ENCODE measurements at places on chromosomes 7 and 10. TPM values are rescaled to one million over a fixed set of nuclear protein-coding genes. Genes with fewer than 3 reads are reported as not detected.
A peak's percentile ranks its signal among the peaks of the same experiment; 100 is the strongest.

DNA sequence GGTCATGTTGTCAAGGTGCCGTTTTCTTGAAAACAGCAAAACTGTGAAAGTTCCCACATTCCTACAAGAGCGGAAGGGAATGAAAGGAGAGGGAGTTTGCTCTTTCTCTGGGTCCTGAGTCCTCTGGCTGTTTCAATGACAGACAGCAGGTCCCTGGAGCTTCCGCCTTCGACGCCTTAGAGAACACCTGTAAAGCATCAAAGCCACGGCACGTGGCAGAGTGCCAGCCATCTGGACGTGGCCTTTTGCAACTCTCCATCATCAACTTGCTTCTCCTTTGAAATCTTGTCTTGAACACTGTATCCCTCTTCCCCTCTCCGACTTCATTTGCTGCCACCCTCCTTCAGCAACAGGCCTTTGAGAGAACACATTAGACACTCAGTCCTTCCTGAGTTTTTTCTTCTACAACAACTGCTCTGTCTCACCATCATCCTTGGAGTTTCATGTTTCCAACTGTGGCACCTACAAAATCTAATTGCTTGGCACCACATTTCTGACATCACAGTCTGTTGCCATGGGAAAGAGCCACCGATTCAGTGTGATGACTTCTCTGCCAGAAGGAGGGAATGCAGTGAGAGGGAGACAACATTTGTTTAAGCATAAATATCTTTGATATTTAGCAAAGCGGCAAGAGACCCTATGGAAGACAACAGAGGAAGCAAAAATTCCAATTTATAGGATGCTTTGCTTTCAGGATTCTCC, 204.9 kb upstream of the PTER start:
- DNase-seq: no peak
- no peaks in the 10 kb centered on the region for H3K27me3 ChIP-seq
- no peak overlapping the region for H3K27ac ChIP-seq
- H3K36me3 ChIP-seq: no peaks in the 10 kb centered on the region

DNA sequence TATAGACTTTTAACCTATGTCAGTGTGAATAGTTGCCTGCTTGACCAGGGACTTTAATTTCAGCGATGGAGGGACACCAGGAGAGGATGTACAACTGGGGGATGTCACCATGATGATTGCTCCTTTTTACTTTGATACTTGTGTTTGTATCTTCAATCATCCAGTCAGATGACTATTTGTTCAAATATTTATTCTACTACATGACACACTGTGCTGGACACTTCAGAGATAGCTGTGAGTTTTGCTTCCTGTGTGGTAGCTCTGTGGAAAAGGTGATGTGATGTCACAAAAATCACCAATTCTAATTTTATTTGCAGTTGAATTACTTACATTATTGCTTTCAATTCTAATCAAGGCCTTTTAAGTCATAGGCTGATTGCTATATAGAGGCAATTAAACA, 62.7 kb upstream of the CREB5 start:
- no peaks in the 10 kb centered on the region for H3K4me1 ChIP-seq
- no peak for DNase-seq
- H3K27ac ChIP-seq: no peak overlapping the region
- peaks cover 21% of the 10 kb centered on the region for H3K27me3 ChIP-seq
- no peak overlapping the region for H3K4me3 ChIP-seq

- no peaks in the 10 kb centered on the region for H3K4me1 ChIP-seq
- H3K4me3 ChIP-seq: no peak overlapping the region
- no peaks in the 10 kb centered on the region for H3K27me3 ChIP-seq
- no peaks in the 10 kb centered on the region for H3K36me3 ChIP-seq
Observed at GRCh38 chr7:36088553-36088952, 64.5 kb upstream of the EEPD1 start.

GRCh38 chr7:128361411-128362379, at the start of gene PRRT4:
TSS of gene PRRT4 (minus strand) at chr7:128361690.
- H3K4me1 ChIP-seq: peaks cover 15% of the 10 kb centered on the region
- no peak for DNase-seq
- no peaks in the 10 kb centered on the region for H3K36me3 ChIP-seq
- H3K27ac ChIP-seq: no peak within 1 kb of the TSS
- H3K27me3 ChIP-seq: peaks cover 61% of the 10 kb centered on the region
- peak within 1 kb of the TSS; percentile 76 for H3K4me3 ChIP-seq

DNA sequence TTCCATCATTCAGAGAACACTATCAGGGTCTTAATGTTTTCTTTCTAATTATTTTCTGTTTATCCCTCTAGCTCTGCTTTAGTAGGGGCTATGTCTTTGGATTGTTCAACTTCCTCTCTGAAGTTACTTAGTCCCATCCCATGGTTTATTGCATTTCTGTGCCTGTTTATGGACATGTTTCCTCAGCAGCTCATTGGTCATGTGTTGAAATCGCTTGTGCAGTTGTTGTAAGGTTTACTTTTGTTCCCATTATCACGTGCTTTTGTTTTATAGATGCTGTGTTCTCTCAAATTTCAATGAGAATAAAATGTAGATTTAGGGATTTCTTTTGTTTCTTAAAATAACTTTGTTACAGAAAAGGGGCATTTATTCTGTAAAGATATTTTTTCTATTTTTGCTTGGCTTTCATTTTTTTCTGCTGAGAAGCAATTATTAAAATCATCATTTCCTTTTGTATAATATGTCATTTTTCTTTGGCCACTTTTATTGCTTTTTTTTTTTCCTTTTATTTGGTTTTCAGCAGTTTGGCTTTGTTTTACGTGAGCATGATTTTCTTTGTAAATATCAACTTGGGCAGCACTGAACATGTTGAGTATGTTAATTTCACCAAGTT, 110.9 kb downstream of the CCDC7 start:
- H3K27me3 ChIP-seq: no peaks in the 10 kb centered on the region
- H3K4me3 ChIP-seq: no peak overlapping the region
- DNase-seq: no peak
- H3K36me3 ChIP-seq: peaks cover 2% of the 10 kb centered on the region
- H3K4me1 ChIP-seq: no peaks in the 10 kb centered on the region

- no peaks in the 10 kb centered on the region for H3K36me3 ChIP-seq
- H3K4me3 ChIP-seq: no peak overlapping the region
- H3K4me1 ChIP-seq: no peaks in the 10 kb centered on the region
- no peak for DNase-seq
Observed at GRCh38 chr10:85316276-85316675, 987.9 kb downstream of the CCSER2 start.

- no peak overlapping the region for H3K4me3 ChIP-seq
- no peak for DNase-seq
- no peak overlapping the region for H3K27ac ChIP-seq
- no peaks in the 10 kb centered on the region for H3K36me3 ChIP-seq
- no peaks in the 10 kb centered on the region for H3K27me3 ChIP-seq
Observed at GRCh38 chr10:109202111-109202510, 721.2 kb downstream of the XPNPEP1 start.

DNA sequence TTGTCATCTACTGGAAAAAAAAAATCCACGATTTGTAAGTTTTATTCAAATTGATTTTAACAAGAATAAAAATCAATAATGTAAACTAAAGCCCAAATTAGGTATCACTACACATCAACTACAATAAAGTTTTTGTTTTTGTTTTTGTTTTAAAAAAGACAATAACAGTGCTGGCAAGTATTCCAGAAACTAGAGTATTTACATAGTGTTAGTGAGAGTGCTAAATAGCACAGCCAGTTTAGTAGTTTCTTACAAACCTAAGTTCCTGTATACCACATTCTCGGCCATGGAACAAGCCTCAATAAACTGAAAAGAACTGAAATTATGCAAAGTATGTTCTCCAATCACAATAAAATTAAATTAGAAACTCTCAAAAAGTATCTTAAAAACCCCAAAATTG, 8.1 kb downstream of the ARHGAP12 start:
- peaks cover 2% of the 10 kb centered on the region for H3K36me3 ChIP-seq
- no peaks in the 10 kb centered on the region for H3K27me3 ChIP-seq
- H3K4me1 ChIP-seq: peaks cover 59% of the 10 kb centered on the region
- no peak for DNase-seq

- no peak for DNase-seq
- H3K27me3 ChIP-seq: peaks cover 4% of the 10 kb centered on the region
- no peaks in the 10 kb centered on the region for H3K36me3 ChIP-seq
- no peak overlapping the region for H3K27ac ChIP-seq
Observed at GRCh38 chr10:117647306-117647705, 104.8 kb downstream of the EMX2 start.

DNA sequence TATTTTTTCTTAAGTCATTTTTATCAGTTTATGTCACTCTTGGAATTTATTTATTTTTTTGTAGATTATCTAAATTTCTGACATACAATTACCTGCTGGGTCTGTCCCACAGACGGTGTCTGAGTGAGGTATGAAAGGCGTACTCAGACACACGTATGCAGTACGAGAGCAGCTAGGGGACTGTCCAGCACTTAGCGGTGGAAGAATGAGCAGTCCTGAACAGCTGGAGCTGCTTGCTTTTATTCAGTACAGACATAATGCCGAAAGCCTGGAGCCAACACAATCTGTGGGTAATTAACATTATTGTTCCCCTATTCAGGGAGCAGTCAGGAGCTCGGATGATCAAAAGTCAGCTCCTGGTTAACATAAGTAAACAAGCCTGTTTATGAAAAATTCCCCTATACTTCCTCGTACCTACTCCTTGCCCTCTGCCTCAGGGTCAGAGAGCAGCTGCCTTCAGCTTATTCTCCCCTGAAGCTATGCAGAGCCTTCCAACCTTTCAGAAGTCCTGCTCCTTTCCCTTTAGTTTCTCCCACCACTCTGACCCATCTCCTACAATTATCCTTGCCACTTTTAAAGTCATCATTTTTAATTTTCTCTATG, 488.0 kb upstream of the POM121L12 start:
- no peaks in the 10 kb centered on the region for H3K27me3 ChIP-seq
- no peaks in the 10 kb centered on the region for H3K36me3 ChIP-seq
- no peaks in the 10 kb centered on the region for H3K4me1 ChIP-seq
- DNase-seq: no peak
- H3K27ac ChIP-seq: no peak overlapping the region

DNA sequence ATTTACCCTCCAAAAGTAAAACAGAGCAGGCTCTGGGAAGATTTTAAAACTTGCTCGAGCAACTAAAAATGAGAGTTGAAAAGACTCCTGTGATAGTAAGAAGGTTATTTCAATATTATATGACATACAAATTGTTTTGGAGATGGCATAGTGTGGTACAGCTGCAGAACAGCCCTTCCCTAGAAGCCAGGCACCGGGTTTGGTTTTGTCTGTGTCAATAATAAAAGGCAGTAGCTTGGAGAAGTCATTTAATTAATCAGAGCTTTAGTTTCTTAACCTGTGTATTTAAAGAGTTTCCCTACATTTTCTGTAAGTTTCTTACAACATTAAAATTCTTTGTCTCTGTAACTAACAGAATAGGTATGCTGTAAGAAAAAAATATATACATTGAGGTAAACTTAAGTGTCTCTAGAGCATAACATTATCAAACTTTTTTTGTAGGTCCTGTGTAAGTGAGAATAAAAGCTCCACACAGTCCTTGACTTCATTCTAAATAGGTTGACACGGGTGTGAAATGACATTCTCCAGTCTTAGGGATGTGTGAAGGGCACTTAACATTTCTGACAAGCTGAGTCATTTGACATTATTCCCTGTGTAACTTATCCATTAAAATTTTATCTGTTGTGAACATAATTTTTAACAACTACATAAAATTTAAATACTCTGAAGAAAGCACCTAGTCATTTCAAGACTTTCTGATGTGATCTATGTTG, 425.0 kb upstream of the ETV1 start:
- no peak for DNase-seq
- no peaks in the 10 kb centered on the region for H3K36me3 ChIP-seq
- H3K4me3 ChIP-seq: no peak overlapping the region
- no peak overlapping the region for H3K27ac ChIP-seq
- no peaks in the 10 kb centered on the region for H3K27me3 ChIP-seq
- no peaks in the 10 kb centered on the region for H3K4me1 ChIP-seq

Gene AKR1C2
- total RNA-seq: not detected

Gene SH2D4B
- 0.07 TPM for total RNA-seq

Gene PCDH15
- total RNA-seq: not detected

Gene HOXA2
- not detected for total RNA-seq
